ENCODE measurements at places on chromosomes 1 and 21. TPM values are rescaled to one million over a fixed set of nuclear protein-coding genes. Genes with fewer than 3 reads are reported as not detected.

GRCh38 chr1:221557013-221557412 lies 184.9 kb downstream of the DUSP10 start:
- peak; percentile 25 for DNase-seq

DNA sequence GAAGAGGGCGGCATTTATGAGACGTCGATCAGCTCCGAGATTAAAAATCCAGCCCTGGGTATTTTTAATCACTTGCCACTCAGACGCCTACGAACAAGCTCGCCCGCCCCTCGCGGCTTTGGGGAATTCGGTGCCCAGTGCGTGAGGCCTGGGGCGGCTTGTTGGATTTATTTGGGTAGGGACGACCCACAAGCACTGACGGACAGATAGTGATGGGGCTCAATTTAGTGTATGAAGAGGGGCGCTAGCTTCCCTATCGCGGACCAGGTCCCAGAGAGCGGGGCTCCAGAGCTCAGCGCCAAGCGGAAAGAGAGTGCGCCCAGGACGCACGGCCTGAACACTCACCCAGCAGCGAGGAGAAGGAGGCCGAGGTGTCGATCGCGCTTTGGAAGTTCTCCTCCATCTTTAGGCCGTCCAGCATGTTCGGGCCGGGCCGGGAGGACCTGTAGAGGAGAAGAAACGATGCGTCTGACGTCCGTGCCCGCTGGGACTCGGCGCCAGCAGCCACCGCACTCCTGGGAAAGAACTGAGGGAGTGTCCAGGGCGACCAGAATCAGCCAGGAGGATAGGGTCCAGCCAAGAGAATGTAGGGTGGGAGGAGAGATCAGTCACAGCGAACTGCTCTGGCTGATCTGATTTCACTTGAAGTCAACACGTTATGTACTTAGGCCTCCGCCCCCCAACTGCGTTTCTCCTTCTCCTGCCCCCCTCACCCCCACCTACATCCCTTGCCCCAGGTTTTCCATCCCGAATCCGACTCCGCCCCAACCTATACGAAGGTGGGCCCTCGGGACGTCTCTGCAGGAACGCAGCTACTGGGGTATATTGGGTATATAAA lies 1.2 kb downstream of the LMX1A start:
- peak; percentile 73 for DNase-seq

- peak; percentile 93 for DNase-seq
Observed at GRCh38 chr1:93878889-93879586, at the start of gene DNTTIP2. DNTTIP2 (minus strand) TSS chr1:93879206; CDS start chr1:93879148, 58 bp downstream.

GRCh38 chr21:26412885-26413284 lies 160.2 kb downstream of the CYYR1 start:
- no peak for DNase-seq

- no peak for DNase-seq
Observed at GRCh38 chr1:176448340-176448739, 14.6 kb upstream of the PAPPA2 start.

Gene OLFML3
- total RNA-seq = 418 TPM

Gene CFHR1
- not detected for total RNA-seq

- DNase-seq = peak; percentile 76
Observed at GRCh38 chr1:15835205-15835740, 12.2 kb upstream of the SPEN start.

- DNase-seq = peak; percentile 42
Observed at GRCh38 chr1:121518726-121519041, 333.9 kb downstream of the SRGAP2C start.

GRCh38 chr1:225652729-225653462 lies at the start of gene ENAH:
ENAH (minus strand) TSS chr1:225653123; CDS start chr1:225652690, 433 bp downstream.
- peak; percentile 95 for DNase-seq

GRCh38 chr1:161299347-161299746 lies 10.4 kb downstream of the MPZ start:
- DNase-seq = no peak

- no peak for DNase-seq
Observed at GRCh38 chr1:64356636-64357256, 113.2 kb upstream of the CACHD1 start.

Gene INKA2
- total RNA-seq = 3.6 TPM

GRCh38 chr1:59204001-59204400 lies 92.9 kb upstream of the FGGY start:
- DNase-seq = no peak

- DNase-seq = no peak
Observed at GRCh38 chr1:6329396-6329795, 64.2 kb downstream of the ACOT7 start.

- no peak for DNase-seq
Observed at GRCh38 chr1:153426809-153427208, 10.5 kb downstream of the S100A7A start.

- no peak for DNase-seq
Observed at GRCh38 chr1:5200006-5200405, 545.6 kb downstream of the AJAP1 start.

DNA sequence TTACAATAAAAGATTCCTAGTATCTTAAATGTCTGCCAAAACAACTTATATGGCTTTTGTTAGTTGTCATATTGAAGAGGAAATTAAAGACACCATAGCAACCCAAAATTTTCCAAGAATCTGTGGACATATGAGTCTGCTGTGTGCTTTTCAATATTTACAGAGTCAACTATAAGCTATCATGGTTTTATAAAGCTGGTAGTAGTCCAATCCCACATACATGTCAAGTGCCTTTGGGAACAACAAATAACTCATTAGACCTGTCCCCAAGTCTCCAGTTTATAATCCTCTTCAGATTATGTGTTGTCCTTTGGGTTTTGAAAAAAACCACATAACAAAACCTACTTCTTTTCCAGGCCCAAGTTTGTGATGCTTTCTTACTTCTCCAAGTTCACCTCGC lies 293.8 kb upstream of the USP25 start:
- no peak for DNase-seq

GRCh38 chr1:47561523-47562007 lies 123.7 kb downstream of the FOXD2 start:
- no peak for DNase-seq

DNA sequence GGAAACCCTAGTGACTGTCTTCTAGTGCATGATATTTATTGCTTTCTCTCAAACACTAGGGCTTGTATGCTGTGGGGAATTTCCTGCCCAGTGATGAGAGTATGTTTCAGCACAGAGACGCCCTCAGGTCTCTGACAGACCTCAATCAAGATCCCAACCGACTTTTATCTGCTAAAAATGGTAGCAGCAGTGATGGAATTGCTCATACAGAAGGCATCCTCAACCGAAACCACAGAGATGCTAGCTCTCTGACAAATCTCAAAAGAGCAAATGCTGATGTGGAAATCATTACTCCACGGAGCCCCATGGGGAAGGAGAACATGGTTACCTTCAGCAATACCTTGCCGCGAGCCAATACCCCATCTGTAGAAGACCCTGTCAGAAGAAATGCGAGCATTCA lies 41.3 kb downstream of the PLPPR4 start:
- DNase-seq = no peak

- no peak for DNase-seq
Observed at GRCh38 chr1:29364101-29364678, 127.9 kb downstream of the PTPRU start.

GRCh38 chr21:21688889-21689288 lies 690.7 kb downstream of the NCAM2 start:
- DNase-seq = no peak

DNA sequence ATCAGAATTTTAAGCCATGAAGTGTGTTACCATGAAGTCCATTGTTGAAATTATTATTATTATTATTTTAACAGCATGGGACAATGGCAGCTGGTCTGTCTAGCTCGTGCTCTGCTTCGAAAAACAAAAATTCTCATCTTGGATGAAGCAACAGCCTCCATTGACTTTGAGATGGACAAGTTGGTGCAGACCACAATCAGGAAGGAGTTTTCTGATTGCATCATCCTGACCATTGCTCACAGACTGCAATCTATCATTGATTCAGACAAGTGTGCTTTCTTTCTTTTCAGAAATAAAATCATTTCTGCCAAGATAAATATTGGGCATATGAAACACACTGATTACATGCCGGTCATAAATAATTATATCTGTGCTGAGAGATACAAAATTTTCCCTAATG lies 21.0 kb downstream of the HSPA13 start:
- DNase-seq = no peak

Gene SPAG17
- total RNA-seq = 3.3 TPM

DNA sequence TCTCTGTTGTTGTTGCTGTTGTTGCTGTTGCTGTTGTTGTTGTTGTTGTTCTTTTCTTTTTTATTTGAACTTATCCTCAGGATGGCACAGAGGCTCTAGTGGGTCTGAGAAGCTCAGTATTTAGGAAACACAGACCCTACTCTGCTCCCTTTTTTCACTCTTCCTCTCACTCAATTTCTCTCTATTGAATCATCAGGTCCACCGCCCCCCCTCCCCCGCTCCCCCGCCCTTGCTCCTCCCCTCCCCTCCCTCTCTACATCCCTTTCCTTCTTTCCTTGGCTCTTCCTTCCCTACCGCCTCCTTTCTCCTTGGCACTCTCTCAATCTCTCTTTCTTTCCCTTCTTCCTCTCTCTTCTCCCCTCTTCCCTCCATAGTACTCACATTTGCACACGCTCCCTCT lies 218.5 kb upstream of the ZC3H12A start:
- DNase-seq = no peak

Data from osteoblast (primary cell).